ENCODE measurements at places on chromosomes 2 and 18. TPM values are rescaled to one million over a fixed set of nuclear protein-coding genes. Genes with fewer than 3 reads are reported as not detected.

GRCh38 chr2:121826036-121826435, 70.6 kb downstream of the TSN start:
- H3K4me3 ChIP-seq, result no peak overlapping the region
- H3K4me1 ChIP-seq, result no peaks in the 10 kb centered on the region
- no peak overlapping the region for H3K27ac ChIP-seq
- DNase-seq, result peak; percentile 4
- H3K27me3 ChIP-seq, result no peaks in the 10 kb centered on the region

DNA sequence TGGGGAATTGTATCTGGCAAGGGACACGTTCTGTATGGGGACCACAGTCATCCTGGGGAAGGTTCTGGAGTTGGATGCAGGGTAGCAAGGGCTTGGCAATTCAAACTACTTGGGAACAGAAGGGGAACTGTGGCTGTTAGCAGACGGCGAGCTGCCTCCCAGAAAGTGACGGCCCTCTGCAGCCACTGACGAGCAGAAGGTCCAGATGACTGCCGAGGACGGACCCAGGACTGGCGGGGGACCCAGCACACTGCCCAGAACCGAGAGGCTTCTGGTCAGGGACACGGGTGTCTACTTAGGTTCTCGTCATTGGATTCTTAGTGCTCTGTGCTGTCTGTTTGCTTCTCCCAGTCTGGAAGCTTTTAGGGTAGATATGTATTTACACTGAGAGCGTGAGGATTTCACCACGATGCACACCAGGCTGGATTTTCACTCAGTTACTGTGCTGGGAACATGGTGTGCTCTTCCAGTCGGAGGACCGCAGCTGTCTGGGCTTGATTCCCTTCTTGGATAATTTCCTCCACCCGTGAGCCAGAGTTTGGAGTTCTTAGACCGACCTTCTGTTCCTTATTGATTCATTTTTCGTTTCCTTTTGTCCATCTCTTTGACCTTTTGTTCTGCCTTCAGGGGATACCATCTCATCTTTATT, 13.4 kb downstream of the GPR35 start:
- peaks cover 6% of the 10 kb centered on the region for H3K27me3 ChIP-seq
- no peak overlapping the region for H3K27ac ChIP-seq

- no peaks in the 10 kb centered on the region for H3K36me3 ChIP-seq
- H3K4me1 ChIP-seq, result no peaks in the 10 kb centered on the region
- H3K27ac ChIP-seq, result no peak overlapping the region
- no peak for DNase-seq
- no peak overlapping the region for H3K4me3 ChIP-seq
Measured at GRCh38 chr2:12080360-12080759, 333.9 kb downstream of the LPIN1 start.

- DNase-seq, result no peak
- no peak overlapping the region for H3K27ac ChIP-seq
- H3K4me3 ChIP-seq, result no peak overlapping the region
- H3K27me3 ChIP-seq, result no peaks in the 10 kb centered on the region
- H3K4me1 ChIP-seq, result no peaks in the 10 kb centered on the region
Measured at GRCh38 chr2:231820786-231821303, 34.6 kb downstream of the COPS7B start.

DNA sequence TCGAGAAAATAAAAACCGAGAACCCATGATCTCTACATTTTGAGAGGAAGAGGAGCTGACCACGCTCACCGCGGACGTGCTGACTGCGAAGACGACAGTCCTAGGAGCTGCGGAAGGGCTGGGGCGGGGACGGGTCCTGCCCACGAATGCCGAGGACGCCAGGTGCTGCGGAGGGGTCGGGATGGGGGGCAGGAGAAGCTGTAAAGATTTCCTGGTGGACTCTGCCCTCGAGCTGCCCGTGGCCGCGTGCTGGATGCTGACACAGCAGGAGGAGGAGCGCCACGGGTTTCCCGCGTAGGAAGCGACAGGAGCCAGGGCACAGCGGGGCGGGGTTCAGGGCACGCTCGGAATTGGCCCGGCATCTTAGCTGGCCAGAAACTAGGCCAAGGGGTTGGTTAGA, 22.2 kb downstream of the ZSCAN30 start:
- H3K36me3 ChIP-seq, result peaks cover 3% of the 10 kb centered on the region
- H3K27ac ChIP-seq, result no peak overlapping the region
- peaks cover 3% of the 10 kb centered on the region for H3K4me1 ChIP-seq
- H3K27me3 ChIP-seq, result no peaks in the 10 kb centered on the region

DNA sequence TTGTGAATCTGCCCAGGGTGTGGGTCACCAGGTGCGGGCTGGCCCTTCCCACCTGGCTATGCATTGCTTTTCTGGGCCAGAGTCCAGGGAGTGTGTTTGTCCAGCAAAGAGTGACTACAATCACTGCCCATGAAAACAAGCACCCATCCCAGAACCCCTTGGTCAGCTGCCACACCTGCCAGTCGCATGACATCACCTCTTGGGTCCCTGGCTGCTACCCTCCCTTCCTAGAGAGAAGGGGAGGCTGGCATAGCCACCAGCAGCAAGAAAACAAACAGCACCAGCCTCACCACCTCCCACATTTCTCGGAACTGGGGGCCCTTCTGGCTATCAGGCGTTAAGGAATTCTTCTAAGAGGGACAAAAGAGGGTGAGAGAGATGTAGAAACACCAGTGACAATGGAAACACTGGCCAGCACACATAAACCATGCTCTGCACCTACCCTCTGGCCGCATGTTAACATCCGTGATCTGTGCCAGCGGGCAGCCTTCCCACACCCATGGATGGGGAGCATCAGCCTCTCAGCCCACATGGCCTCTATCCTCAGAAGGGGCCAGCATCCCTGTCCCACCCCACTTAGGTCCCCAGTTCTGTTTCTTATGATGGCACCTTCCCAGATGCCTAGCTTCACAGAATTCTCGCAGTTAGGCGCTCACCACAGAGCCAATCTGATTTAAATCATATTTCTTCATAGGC, 109.7 kb upstream of the GLI2 start:
- no peaks in the 10 kb centered on the region for H3K4me1 ChIP-seq
- H3K27me3 ChIP-seq, result peaks cover 4% of the 10 kb centered on the region
- no peak overlapping the region for H3K27ac ChIP-seq

The SP140 gene
- total RNA-seq, result 14.1 TPM

The OTOS gene
- total RNA-seq, result not detected

The KCNS3 gene
- 1.7 TPM for total RNA-seq

All from astrocyte (in vitro differentiated cells and primary cell).